Erythroblast (primary cell): ENCODE measurements at places on chromosomes 4 and X.

- peak; percentile 99 for DNase-seq
These were observed 221.3 kb downstream of the GPAT3 start for GRCh38 chr4:83757121-83757621.

DNA sequence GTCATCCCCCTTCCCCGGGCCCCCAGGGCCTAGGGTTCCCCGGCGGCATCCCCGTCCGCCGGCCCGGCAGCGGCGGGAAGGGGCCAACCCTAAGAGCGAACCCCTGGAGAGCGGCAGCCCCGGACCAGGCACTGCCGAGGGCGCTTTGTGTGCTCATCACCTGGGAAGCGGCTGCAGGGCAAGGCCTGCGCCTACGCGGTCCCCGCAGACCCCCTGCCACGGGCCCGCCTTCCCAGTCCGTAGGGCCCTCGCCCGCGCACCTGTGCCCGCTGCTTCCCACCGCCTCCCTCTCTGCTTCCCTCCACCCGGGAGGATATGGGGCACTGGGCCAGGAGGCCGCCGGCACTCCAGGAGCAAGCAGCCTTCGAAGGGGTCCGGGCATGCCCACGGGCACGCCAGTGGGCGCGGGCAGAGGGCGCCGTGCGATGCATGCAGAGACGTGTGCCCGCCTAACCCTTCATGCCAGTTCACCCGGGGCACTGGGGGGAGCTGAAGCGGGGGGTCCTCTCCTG is 2.6 kb downstream of the FLNA start:
- no peak for DNase-seq

GRCh38 chr4:65311120-65311519 is 359.2 kb downstream of the EPHA5 start:
- DNase-seq: no peak

DNA sequence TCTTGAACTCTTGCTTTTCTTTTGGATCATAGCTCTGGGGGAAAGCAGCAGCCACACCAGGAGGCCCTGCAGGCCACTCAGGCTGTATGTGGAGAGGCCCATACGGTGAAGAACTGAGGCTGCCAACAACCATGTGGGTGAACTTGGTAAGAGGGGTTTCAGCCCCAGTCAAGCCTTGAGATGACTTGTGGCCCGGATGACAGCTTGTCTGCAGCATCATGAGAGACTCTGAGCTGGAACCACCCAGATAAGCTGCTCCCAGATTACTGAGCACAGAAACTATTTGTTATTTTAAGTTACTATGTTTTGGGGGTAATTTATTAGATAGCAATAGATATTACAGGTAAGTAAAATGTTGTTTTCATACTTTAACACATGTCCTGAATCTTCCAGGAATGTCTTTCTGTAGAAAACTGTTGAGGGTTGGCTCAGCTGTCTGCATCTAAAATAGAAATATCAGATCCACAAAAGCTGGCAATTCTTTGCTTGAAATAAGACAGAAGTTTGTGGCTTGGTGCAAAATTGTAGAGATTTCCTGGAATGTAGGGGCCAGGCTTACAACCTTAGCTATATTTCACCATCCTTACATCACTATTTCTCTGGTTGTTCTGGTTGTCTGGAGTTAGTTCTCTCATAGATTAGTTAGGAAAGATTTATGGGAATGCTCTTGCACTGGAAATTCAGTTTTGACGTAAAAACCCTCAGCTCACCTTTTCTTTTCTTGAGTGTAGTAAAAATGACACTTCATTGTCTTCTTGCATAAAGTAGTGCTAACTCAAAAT is 272.1 kb downstream of the RAPGEF2 start:
- DNase-seq: no peak

DNA sequence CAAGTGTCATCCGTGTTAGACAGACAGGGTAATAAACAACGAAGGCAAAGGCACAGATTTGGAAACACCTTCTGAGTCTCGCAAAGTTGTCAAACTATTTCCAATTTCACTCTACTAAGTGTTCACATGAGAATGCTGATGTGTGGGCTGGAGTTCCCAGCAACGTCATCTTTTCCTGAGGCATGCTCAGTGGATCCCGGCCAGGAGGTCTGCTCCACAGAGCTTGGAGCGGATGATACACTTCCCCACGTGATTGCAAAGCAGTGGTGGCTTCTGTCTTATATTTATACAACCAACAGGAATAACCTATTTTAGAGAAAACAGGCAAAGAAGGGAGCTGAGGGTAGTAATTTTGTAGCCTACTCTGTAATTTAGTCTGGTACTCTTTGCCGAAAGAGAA is 40.1 kb upstream of the PDK3 start:
- DNase-seq: no peak

DNA sequence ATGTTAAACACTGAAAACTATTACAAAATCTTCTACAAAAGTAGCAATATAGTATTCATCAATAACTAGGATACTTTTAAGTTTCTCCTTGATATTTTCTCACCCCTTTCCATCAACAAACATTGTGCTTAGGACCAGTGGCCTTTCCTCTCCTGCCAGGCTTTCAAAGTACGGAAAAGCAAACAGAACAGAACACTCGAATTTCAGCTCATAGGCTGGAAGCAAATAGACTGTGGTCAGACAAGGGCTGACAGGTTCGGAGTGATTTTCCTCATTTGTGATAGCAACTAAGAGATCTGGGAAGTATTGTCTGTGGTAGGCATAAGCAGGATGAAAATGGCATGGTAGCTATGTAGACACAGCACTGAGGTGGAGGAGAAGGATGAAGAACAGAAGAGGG is 68.6 kb upstream of the SORBS2 start:
- DNase-seq: no peak

DNA sequence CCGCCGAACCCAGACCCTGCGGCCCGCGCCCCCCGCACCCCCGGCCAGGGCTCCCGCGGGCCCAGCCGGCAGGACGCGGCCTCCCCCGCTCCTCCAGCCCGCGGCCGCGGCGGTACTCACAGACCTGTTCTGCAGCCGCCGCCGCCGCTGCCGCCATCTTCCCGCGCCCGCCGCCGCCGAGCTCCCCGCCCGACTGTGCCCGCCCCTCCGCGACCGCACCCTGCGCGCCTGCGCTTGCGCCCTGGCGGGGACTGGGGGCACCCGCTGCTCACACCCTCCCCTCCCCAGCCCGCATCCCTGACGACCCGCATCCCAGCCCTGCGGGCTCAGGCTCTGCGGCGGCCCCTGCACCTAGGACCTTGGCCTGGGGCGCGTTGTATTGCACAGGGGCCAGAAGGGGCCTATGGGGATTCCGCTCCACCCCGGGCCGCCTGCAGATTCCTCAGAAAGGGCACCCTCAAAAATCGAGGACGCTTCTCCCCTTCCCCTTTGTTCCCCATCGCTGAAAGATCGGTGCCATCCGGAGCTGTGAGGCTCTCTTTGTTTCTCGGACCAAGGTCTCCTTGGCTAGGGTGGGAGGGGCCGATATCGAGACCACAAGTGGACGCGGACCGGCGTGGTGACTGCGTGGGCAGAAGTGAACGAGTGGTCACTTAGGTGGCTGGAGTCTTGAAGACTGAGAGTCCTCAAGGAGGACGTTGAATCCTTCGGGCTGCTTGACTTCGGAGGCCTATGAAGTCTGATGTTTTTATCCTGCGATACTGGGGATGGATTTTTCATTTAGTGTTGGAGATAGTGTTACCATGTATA is at the start of gene SGCB:
Gene SGCB (minus strand): TSS at position 197 of the 810 bp plus-strand sequence. CDS start 40 bp downstream, at position 157.
- peak; percentile 32 for DNase-seq
